ENCODE measurements at places on chromosomes 2 and 18.

DNA sequence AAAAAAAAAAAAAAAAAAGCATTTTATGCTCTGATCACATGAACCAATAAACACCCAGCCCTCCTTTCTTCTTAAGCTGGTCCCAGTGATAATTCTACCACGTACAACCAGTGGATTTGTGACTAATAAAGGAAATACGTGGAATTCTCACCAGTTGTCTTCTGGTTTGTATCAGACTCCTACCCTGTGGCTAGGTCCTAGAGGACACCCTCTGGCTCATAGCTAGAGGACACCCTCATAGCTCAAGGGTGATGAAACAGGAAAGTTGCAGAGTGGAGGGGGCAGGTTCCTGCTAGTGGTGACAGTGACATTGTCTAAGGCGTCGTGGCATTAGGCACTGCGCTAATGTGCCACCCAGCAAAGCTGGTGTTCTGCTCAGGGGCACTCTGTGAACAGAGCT is 167.8 kb downstream of the BCL11A start:
- DNase-seq: no peak

DNA sequence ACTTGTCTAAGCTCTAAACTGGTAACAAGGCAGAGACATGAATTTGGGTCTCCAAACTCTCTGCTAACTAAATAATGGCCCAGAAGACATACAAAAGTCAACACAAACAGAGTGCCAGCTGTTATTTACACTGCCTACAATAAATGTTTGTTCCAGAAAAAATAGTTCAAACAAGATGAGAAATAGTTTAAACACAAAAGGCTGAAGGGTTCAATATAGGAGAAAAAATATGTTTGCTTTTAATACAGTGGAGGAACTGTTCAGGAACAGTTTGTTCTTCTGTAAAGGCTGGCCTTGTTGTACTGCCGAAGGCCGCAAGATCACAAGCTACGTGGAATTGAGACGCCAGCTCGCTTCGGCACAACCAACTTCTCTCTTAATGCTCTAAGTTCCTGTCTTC is 74.6 kb downstream of the AFF3 start:
- DNase-seq: no peak

DNA sequence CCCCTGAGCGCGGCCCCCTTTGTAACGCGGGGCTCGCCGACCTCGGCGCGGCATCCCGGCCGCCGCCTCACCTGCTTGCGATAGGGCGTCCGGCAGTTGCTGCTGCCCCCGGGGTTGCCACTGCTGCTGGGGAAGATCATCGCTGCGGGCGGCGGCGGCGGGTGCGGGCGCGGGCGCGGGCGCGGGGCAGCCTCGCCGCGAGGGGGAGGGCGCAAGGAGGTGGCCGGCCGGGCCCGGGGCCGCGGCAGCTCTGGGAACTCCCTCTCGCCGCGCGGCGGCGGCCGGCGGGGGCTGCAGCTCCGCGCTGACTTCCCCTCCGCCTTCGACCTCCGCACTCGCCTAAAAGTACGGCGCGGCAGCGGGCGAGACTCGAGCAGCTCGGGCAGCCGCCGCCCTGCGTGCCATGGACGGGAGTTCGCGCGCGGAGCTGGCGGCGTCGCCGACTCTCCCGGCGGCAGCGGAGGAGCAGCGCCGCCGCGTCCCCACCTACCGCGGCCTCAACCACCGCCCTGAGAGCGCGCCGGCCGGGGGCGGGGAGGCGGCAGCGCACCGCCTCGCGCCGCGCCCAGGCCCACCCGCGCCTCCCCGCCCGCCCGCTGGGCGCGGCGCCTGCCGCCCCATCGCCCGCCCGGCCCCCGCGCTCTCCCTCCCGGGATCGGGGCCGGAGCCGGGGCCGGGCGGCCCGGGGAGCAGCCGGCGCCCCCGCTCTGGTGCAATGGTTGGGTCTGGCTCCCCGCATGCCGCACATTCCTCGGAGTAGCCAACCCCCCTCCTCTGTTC is 86.0 kb downstream of the RBMS1 start:
- peak; percentile 64 for DNase-seq

DNA sequence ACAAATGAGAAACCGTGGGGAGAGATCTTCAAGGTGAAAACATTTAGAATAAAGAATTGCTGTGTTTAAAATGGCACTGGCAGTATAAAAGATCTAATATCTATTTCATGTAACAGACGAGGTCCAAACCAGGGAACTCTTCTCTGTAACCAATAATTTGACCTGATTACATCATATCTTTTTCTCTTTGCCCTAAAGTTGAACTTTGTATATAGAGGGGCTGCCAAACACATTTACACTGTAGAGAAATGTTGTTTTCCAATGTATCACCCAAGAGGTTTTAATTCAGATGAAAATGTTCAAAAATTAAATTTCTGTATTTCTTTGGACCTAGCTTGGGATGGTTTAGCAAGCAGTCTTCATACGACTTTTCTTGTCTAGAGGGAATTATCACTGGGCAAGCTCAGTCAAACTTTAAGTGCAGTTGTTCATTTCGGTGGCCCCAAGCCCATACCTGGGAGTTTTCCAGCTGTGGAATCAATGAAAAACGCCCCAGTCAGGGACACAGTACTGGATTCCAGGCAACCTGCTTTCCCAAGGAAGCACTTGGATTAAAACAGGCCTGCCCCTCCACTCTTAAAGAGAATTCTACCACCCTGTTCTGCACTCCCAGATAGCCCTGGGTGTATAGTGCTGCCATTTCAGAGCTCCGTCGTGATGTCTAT is 208.5 kb upstream of the FN1 start:
- no peak for DNase-seq

DNA sequence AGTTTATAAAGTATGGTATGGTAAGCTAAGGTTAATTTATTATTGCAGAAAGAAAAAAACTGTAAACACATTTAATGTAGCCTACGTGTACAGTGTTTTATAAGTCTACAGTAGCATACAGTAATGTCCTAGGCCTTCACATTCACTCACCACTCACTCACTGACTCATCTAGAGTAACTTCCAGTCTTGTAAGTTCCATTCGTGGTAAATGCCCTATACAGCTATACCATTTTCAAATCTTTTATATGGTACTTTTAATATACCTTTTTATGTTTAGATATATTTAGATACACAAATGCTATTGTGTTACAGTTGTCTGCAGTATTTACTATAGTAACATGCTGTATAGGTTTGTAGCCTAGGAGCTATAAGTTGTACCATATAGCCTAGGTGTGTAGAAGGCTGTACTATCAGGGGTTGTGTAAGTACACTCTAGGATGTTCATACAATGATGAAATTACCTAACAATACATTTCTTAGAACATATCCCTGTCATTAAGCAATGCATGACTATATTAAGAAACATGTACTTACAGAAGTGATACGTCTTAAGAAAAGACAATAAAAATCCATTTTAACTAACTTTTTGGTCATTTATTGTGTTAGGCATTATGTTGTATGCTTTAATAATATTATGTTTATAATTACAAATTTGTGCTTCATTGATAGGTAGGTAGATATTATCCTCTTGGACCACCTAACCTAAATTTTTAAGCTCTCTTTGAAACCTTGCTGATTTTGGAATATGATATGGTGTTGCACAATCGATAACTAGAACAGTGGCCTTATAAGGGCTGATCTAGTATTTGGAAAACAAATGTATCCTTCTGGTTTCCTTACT is 51.9 kb downstream of the VRK2 start:
- no peak for DNase-seq

DNA sequence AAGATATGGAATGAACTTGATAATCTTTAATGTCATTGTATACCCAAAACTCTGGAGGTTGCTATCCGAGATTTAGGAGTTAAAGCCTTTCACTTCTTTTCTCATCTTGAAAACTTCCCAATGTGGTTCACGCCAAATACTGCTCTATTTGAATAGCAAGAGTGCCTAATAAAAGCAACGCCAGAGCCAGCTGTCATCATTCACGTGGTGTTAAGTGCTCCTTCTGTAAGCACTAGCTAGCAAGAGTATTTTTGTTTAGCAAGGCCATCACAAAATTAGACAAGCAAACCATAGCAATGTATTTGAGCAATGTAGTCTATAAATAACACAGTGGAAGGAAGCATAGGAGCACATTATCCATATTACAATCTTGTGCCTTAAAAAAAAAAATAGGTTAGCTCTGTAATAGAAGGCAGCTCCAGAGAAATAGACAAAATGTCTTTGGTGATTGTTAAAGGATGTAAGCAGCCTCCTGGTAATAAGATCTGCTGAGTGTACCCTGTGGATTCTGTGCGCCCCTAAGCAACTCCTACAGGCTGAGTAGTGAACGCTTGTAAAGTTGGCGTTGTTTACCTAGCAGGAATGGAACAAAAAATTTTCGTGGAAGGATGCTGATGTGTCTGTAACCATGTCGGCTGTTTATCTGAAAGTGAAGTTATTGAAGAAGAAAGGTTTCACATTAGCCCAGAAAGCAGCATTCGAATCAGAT is 518.0 kb downstream of the CNTNAP5 start:
- no peak for DNase-seq

- no peak for DNase-seq
Observed at GRCh38 chr2:207161247-207162123, 4.3 kb downstream of the KLF7 start.

DNA sequence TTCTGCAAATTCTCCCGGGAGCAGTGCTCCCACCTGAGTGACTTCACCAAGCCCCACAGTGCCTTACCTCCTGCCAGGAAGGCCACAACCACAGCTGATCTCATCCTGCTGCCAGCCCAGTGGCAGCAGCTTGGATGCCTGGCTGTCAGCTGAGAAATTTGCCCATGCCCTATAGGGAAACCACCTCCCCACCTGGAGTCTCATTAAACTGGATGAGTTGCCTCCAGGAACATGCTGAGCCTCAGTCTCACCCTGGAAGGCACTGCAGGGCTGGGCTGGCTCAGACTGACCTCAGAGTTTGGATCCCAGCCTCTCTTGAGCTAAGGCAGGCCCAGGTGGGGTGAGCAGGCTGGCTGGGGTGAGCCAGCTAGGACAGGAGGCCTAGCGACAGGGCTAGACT is 23.3 kb downstream of the REEP1 start:
- DNase-seq: no peak

GRCh38 chr2:143128681-143129580 is at the start of gene ARHGAP15:
TSS of gene ARHGAP15 (plus strand) at chr2:143129419.
- peak; percentile 72 for DNase-seq

DNA sequence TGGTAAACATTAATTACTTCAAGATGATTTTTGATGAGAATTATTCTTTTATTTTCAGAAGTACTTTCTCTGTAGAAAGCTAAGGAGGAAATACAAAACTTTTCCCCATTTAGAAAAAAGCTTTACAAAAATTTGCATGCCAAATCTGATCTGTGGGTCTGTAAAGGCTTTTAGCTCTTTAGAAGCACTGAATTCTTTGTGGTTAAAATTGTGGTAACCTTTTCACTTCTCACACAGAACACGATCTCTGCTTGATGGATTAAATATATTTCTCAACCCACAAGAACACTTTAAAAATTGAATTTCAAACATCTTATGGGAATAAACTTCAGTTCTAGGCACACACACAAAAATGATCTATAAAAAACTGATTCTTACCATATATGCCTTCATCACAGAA is 63.7 kb downstream of the VIL1 start:
- DNase-seq: no peak

DNA sequence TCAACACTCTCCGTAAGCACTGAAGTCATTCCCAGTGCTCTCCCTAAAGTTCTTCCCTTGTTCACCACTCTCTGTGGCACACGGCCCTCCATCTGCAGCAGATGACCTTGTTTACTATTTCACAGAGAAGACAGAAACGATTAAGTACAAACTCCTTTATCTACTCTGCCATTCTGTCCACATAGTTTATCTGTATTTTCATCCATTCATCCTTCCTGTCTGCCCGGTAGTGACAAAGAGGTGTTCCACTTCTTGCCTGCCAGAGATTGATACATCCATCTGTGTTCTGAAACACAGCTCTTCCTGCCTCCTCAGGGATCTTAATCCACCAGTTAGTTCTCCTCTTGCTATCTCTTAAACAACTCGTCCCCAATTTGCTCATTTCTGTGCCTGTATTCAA is 77.9 kb upstream of the CD226 start:
- no peak for DNase-seq

DNA sequence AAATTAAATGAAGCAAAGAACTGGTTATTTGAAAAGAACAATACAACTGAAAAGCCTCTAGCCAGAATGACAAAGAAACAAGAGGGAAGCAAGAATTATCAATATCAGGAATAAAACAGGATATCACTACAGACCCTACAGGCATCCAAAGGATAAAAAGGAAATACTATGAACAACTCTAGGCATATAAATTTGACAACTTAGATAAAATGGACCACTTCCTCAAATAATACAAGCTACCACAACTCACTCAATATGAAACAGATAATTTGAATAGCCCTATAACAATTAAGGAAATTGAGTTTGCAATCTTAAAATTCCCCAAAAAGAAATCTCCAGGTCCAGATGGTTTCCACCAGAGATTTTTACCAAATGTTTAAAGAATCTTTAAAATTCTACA is 19.8 kb downstream of the RPRD1A start:
- DNase-seq: no peak

GRCh38 chr2:148515976-148516375 is 128.6 kb upstream of the EPC2 start:
- DNase-seq: no peak

DNA sequence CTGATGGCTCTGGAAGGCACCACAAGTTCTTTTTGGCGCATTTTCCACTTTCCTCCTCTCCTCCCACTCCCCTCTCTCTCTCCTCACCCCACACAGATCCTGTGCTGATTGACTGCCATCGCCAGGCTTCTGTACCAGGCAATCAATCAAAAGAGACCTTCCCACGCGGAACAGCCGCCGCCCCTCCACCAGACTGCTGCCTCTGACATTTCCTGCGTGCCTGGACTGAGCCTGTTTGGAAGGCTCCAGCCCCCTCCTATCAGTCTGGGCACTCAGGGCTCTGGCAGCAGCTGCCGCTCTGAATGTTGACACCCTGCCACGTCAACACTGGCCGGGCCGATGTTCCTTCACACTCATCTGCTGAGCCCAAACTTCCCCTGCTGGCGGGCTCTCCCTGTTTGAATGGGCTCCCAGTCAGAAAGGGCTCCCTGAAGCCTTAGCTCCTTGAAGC is 467.7 kb downstream of the EPHA4 start:
- no peak for DNase-seq

GRCh38 chr2:196259507-196260481 is 88.4 kb upstream of the STK17B start:
- peak; percentile 50 for DNase-seq

DNA sequence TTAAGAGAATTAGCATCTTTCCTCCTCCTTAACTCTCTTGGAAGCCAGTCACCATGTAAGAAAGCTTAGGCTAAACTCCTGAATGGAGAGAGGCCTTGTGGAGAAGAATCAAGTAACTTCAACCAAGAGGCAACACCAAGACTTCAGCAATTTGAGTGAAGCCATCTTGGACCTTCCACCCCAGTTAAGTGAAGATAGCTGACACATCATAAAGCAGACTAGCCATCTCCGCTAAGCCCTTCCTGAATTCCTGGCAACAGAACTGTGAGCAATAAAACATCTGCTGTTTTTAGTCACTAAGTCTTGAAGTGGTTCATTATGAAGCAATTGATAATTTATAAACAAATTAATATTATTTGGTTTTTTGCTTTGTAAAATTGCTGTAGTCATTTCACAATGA is 1.5 kb upstream of the ZNF397 start:
- no peak for DNase-seq

GRCh38 chr18:41462946-41463345 is 492.1 kb upstream of the PIK3C3 start:
- no peak for DNase-seq

Measured in stimulated activated naive B cell treated with anti-CD40 and anti-IgM and Interleukin-4, amounts not matched to agents 10 μg/mL and 1 μg/mL and 100 μg/mL, for 72 hours (primary cell).